HepG2 (cell line): ENCODE measurements at places on chromosomes 2 and 18. TPM values are rescaled to one million over a fixed set of nuclear protein-coding genes. Genes with fewer than 3 reads are reported as not detected.

The TBR1 gene
- polyA plus RNA-seq: 0.03 TPM in 1 of 2 replicates, not detected in the other

GRCh38 chr2:66432801-66433694 is 1.9 kb upstream of the MEIS1 start:
- H3K4me1 ChIP-seq: peaks cover 19% of the 10 kb centered on the region
- H3K27me3 ChIP-seq: no peaks in the 10 kb centered on the region; the same call in 1 of the 2 replicates
- peak overlapping the region; percentile 71 for H3K4me3 ChIP-seq
- no peak overlapping the region for H3K27ac ChIP-seq
- H3K36me3 ChIP-seq: no peaks in the 10 kb centered on the region

- no peak overlapping the region for H3K4me3 ChIP-seq
- H3K27ac ChIP-seq: no peak overlapping the region
- H3K36me3 ChIP-seq: 0 out of 2 replicates have a peak, but pooled peaks cover 3% of the 10 kb centered on the region
- H3K27me3 ChIP-seq: no peaks in the 10 kb centered on the region
- no peak for DNase-seq
Observed at GRCh38 chr2:179186126-179186525, 78.5 kb downstream of the SESTD1 start.

GRCh38 chr2:3208179-3208578 is 169.4 kb downstream of the EIPR1 start:
- H3K27ac ChIP-seq: no peak overlapping the region
- DNase-seq: no peak
- no peaks in the 10 kb centered on the region for H3K4me1 ChIP-seq
- H3K4me3 ChIP-seq: no peak overlapping the region
- no peaks in the 10 kb centered on the region for H3K27me3 ChIP-seq

GRCh38 chr18:79604913-79605880 is 74.4 kb upstream of the CTDP1 start:
- no peaks in the 10 kb centered on the region for H3K4me1 ChIP-seq
- H3K27ac ChIP-seq: no peak overlapping the region
- no peak overlapping the region for H3K4me3 ChIP-seq
- DNase-seq: no peak
- no peaks in the 10 kb centered on the region for H3K36me3 ChIP-seq

GRCh38 chr18:67108894-67109293 is 407.6 kb downstream of the DSEL start:
- no peak overlapping the region for H3K4me3 ChIP-seq
- no peaks in the 10 kb centered on the region for H3K4me1 ChIP-seq
- no peaks in the 10 kb centered on the region for H3K27me3 ChIP-seq
- no peak for DNase-seq
